Effector CD8-positive, alpha-beta T cell (primary cell): ENCODE measurements at places on chromosomes 6 and 20.

DNA sequence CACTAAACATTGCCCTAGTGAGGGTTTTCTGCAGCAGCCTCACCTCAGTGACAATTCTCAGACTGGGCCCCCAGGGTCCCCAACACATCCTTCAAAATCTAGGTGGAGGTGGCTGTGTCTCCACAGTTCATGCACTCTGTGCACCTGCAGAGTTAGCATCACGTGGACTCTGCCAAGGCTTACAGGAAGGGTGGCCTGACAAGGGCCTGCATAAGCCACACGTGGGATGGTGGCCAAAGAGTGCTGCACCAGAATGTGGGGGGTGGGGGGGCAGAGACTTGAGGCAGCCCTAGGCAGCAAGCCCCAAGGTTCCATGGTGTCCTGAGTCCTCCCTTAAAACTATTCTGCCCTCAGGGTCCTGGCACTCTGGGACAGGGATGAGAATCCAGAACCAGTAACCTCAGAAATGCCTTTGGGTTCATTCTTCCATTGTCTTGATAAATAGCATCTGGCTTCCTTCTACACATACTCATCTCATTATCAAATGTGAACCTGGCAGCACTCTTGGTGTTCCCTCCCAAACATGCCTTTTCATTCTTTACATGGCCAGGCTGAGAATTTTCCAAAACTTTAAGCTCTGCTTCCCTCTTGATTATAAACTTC is 1.6 kb upstream of the SERPINB1 start:
- DNase-seq, result no peak

DNA sequence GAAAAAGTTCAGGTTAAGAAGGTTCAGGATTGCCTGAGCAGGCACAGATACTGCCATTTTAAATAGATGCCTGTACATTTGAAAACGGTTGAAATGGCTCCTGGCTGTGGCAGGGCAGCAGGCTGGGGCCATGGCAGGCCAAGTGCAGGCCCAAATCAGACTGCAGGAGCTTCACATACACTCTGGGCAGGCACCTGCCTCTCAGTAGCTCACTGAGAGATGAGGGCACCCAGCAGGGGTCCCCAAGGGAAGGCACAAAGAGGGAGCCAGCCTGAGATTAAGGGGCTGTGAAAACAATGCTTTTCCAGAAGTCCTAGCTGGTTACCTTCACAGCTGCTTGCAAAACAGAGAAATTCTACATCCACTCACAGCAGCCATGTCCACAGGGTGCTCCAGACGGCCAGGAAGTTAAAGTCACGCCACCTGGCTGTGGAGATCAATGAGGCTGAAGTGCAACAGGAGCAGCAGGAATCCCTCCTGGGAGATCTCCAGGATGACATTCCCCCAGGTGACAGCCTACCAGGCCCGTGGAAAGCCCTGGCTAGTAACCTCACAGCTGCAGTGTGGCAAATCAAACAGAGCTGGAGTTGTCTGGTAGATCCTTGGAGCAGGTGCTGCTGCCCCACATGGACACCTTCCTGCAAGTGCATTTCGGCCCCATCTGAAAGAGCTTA is 6.2 kb upstream of the RAET1E start:
- DNase-seq, result no peak

DNA sequence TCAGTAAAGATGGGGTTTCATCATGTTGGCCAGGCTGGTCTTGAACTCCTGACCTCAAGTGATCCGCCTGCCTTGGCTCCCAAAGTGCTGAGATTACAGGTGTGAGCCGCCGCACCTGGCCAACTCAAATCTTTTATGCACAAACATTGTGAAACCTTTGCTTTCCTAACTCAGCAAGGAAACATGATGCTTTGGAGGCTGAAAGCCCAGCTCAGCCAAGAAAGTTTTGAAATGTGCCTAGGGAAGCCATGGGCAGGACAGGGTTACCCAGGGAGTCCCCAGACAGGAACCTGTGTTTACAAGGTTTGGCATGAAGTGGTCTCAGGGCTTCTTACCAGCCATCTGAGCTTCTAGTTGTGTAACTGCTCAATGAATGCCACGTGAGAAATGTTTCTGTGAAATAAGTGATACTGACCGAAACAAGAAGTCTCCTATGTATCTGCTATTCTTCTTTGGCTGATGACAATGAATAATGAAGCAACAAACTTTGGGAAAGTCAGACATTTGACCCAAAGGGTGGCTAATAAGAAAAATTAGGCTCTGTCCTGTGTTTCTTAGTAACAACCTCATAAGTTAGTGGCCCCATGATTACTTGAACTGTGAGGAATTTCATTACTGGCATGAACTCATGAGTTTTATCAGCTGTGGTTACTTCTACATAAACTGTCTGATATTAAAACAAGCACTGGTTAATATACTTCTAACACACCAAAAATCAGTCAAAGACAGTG is 163.5 kb downstream of the KIF6 start:
- no peak for DNase-seq

DNA sequence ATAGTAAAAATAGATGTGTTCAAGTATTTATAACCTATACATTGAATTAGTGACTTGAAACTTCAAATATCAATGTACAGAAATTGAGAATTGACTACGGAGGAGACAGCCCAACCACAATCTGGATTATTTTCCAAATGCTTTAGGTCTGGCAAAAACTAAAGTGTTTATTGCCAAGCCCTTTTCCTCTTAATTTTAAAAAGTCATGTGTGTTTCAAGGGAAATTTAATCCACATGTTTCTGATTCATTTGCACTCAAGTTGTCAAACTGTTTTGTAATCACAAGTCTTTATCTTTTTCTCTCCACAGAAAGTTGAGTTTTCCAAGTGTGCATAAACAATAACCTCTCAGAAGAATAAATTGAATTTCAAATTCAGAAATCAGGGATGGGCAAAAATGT is 350.8 kb upstream of the RSPO3 start:
- DNase-seq, result no peak

- DNase-seq, result no peak
Observed at GRCh38 chr6:81564470-81565068, 187.9 kb downstream of the TENT5A start.

DNA sequence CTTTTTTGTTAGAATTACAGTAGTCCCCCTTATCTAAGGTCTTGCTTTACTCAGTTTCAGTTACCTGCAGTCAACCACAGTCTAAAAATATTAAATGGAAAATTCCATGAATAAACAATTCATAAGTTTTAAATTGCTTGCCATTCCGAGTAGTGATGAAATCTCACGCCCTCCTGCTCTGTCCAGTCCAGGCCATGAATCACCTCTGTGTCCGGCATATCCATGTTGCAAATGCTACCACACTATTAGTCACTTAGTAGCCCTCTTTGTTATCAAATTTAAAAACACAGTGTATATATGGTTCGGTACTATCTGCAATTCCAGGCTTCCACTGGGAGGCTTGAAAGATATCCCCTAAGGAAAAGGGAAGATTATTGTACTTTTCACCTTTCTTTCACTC is 164.6 kb upstream of the FAM83B start:
- DNase-seq, result no peak

GRCh38 chr6:136791296-136792094 is 782 bp downstream of the MAP3K5 start:
- DNase-seq, result peak; percentile 24

DNA sequence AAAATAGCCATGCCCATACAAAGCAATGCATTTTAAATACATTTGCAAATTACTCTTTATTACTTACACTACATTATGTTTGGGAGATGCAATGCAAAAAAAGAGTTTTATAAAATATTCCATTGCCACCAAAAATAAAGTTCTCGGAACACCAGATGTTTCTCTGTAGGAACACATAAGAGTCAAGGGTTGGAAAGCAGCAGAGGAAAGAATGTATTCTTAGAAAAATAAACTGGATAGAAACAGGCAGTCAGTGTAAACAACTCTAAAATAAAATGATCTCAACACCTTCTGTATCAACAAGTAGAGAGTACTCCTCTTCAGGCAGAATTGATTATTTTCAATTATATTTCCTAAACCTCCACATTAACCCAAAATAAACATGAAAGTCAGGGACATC is 28.1 kb downstream of the KIF13A start:
- DNase-seq, result no peak

- DNase-seq, result no peak
Observed at GRCh38 chr6:87115402-87116135, 20.7 kb upstream of the CGA start.

DNA sequence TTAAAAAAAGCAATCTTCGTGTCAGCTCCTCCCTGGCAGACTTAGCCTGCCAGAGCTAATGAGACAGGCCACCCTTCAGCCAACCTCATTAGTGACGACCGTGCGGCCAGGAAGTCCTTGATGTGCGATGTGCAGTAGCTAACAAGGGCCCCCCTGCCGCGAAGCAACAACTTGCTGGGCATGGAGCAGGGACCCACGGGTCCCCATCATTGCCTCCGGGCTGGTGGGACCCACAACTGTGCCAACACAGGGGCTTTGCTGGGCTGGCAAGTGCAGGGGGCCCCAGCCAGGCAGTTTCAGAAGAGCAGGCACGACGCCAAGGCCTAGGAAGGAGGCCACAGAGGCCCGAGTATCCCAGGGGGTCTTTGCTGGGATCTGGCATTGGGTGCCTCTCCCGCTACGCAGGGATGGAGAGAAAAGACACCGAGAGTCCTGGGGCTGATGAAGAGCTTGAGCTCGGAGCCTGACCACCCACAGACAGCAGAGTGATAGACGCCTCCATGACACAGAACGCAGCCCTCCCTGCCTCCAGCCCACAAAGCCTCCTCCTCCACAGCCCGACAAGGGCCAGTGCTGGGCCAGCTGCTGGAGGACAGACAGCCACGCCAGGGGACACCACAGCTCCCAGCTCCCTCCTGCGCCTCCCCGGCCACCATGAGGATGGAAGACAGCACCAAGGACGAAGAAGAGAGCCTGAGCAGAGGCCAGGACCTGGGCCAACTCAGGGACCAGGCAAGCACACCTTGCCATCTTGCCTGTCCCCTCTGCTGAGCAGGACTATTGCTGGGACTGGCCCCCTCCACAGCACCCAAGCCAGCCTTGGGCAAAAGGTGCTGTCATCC is 96.6 kb downstream of the YTHDF1 start:
- DNase-seq, result no peak

DNA sequence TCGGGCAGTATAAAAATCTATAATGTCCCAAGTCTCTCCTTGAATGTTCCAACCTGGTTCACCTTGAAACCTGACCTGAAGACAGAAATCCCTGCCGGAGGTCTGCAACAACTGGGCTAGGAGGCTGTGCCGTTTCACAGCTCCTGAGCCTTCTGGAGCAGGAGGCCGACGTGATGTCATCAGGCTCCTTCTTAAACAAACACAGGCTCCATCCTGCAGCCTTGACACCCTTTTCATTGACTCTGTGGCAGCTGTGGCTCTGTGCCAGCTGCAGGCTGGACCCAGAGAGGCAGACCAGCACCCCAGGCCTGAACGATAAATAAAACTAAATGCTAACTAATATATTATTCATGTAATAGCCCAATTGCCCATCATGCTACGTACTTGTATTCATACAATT is 483.9 kb downstream of the CD83 start:
- no peak for DNase-seq

- no peak for DNase-seq
Observed at GRCh38 chr20:10488534-10488933, 53.4 kb downstream of the SLX4IP start.

GRCh38 chr20:38418509-38419204 is 16.5 kb downstream of the SNHG17 start:
- DNase-seq, result no peak

DNA sequence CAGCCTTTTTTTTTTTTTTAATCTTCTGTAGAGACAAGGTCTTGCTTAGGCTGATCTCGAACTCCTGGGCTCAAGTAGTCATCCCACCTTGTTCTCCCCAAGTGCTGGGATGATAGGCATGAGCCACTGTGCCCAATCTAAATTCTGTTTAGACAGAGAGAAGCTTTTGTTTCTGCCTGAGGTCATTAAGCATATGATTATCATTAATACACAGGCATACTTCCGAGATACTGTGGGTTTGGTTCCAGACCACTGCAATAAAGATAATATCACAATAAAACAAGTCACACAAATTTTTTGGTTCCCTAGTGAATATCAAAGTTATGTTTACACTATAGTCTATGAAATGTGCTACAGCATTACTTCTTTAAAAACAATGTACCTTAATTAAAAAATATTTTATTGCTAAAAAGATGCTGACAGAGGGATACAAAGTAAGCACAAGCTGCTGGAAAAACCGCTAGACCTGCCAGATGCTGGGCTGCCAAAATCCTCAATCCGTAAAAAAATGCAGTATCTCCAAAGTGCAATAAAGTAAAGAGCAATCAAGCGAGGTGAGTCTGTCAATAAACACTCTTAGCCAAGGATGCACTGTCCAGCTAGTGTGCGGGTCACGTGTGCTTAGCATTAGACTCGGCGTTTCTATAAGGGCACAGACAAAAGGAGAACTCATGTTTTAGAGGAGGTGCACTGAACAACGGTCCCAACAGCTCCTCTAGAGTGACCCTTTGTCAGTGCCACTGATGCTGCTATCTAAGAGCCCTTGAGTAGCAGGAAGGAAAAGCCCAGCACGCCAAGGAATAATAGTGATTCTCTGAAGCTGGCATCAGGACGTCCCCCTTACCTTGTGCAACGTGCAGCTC is 16.1 kb downstream of the TXNDC5 start:
- DNase-seq, result no peak
